Bronchial epithelial cell (primary cell): ENCODE measurements at places on chromosomes 1 and 21. TPM values are rescaled to one million over a fixed set of nuclear protein-coding genes. Genes with fewer than 3 reads are reported as not detected.

- peak; percentile 17 for DNase-seq
These were observed 1016.8 kb upstream of the ADGRL4 start for GRCh38 chr1:80023358-80023757.

GRCh38 chr1:115114308-115114707, 25.0 kb upstream of the TSPAN2 start:
- DNase-seq: peak; percentile 41

DNA sequence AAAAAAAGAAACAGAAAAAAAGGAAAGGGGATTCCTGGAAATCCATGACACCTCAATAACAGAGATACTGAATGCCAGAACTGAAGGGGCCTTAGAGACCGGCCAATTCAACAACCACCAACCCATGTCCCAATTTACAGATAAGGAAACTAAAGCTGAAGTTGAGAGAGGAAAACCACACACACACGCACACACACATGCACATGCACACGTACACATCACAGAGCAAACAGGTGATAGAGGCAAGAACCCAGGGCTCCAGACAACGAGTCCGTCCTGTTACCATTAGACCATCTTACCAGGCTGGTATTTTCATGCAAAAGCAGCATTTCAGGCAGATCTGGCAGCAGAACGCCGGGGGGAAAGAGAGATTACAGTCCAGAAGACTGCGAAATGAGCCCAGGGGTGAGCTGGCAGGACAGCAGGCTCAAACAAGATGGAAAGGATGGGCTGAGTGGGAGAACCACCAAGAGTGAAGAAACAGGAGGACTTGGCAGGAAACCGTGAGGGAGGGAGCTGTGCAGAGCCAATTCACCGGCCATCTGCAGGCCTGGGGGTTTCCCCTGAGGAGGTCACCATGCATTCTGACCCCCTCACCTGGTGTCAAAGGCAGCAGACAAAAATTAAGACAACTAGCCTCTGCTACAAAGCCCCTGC, 43.5 kb downstream of the PAFAH2 start:
- peak; percentile 23 for DNase-seq

DNA sequence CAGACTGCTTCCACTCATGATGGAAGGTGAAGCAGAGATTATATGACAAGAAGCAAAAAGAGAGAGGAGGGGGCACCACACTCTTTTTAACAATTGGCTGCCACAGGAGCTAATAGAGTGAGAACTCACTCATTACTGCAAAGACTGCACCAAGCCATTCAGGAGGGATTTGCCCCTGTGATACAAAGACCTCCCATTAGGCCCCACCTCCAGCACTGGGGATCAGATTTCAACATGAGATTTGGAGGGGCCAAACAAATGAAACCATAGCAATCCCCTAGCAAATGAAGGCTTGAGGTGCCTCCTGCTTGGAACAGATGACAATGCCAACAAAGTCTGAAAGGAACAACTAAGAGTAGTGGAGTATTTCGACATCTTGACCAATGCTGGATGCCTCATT, 122.5 kb upstream of the COA6 start:
- DNase-seq: no peak

GRCh38 chr1:155329980-155330598, 9.4 kb downstream of the RUSC1 start:
- peak; percentile 37 for DNase-seq

- DNase-seq: no peak
These were observed 6.7 kb downstream of the KNCN start for GRCh38 chr1:46544561-46545240.

DNA sequence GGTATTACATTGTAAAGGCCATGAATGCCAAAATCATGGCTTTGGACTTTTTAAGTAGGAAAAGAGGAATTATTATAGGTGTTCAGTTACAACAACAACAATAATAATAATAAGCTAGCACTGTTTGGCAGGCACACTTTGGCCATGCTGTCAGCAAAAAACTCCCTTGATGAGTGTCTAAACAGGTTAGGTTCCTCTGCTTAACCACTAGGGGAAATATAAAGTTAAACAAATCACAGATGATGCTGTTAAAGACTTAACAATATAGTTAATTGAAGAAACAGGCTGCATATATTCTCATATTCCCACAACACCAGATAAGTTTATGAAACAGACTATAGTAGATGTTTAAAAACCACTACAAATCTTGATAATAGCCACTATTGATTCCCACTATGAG, 46.4 kb downstream of the RGS21 start:
- DNase-seq: peak; percentile 6

DNA sequence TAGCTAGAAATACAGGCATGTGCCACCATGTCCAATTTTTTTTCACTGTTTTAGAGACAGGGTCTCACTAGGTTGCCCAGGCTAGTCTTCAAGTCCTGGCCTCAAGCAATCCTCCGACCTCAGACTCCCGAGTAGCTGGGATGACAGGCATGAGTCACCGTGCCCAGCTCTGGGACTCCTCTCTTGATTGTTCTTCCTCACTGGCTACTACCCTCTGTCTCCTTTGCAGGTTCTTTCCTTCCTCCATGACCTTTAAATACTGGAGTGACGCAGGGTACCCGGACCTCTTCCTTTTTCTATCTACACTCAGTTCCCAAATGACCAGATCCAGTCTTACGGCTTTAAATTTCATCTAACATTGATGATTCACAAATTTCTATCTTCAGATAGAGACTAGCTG, 34.9 kb downstream of the ASH1L start:
- no peak for DNase-seq

- no peak for DNase-seq
These were observed 102.8 kb downstream of the NAV1 start for GRCh38 chr1:201641524-201642253.

DNA sequence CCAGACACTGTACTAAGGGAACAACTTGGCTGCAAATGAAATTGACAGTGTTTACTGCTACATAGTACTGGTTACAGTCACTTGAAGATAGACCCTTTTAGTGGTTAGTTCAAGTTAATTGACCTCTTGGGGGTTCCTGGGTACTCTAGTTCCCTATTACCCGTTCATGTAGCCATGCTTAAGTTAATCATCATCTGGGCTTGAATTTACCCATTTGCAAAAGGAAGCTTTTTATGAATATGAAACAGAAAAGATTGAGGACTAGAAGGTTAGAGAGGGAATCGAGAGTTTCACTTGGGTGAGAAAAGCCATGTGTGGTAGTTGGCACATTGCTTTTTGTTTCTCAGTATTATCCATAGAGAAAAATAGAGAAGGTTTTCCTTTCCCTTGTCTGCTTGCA, 2.7 kb downstream of the MIA3 start:
- no peak for DNase-seq

DNA sequence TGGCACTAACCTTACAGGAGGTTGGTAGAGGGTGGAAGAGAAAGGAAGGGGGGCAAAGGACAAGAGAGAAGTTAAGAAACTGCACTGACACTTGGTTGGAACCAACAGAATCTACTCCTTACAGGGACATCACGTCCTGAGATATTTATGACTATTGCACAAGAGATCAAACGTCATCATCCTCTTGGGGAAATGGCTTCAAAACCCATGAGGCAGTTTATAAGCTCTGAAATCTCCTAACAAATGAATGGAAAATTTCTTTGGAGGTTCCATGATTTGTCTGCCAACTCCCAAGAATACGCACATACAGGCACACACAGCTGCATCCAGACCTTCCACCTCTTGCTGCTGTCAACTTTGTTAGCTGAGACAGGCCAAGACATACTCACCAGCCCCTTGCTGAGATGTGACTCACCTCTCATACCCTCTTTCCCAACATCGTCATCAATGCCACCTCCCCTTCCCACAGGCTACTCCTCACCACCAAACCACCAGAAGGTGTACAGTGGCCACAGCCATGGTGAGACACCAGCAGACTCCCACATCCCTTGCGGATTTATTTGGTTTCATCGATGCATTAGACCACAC, 135.5 kb downstream of the SETD4 start:
- peak; percentile 75 for DNase-seq

The MMEL1 gene
- 0.13 TPM in 1 of 2 replicates, not detected in the other for total RNA-seq
